Stomach (tissue), 19 donors: ENCODE measurements at places on chromosomes 11 and 22. TPM values are rescaled to one million over a fixed set of nuclear protein-coding genes. Genes with fewer than 3 reads are reported as not detected.

Gene OR52I2
- not detected for total RNA-seq

Gene OR4A16
- total RNA-seq = not detected

Gene PGR
- 1.3 TPM for total RNA-seq

Gene SYT9
- 0.89 TPM for total RNA-seq

Gene DEFB131B
- total RNA-seq = not detected

Gene DBX1
- not detected for total RNA-seq

Gene C11orf65
- not detected for total RNA-seq

Gene TRPT1
- total RNA-seq = 63.8 TPM

Gene GAB4
- total RNA-seq = not detected

Gene KRTAP5-1
- not detected for total RNA-seq

Gene SULT4A1
- total RNA-seq = 1.0 TPM

Gene SMC1B
- not detected for total RNA-seq

Gene KRTAP5-10
- not detected for total RNA-seq
